ENCODE measurements at places on chromosomes 16 and 17.
A peak's percentile ranks its signal among the peaks of the same experiment; 100 is the strongest.

GRCh38 chr16:28212532-28212873, 738 bp upstream of the XPO6 start:
- no peak for DNase-seq

DNA sequence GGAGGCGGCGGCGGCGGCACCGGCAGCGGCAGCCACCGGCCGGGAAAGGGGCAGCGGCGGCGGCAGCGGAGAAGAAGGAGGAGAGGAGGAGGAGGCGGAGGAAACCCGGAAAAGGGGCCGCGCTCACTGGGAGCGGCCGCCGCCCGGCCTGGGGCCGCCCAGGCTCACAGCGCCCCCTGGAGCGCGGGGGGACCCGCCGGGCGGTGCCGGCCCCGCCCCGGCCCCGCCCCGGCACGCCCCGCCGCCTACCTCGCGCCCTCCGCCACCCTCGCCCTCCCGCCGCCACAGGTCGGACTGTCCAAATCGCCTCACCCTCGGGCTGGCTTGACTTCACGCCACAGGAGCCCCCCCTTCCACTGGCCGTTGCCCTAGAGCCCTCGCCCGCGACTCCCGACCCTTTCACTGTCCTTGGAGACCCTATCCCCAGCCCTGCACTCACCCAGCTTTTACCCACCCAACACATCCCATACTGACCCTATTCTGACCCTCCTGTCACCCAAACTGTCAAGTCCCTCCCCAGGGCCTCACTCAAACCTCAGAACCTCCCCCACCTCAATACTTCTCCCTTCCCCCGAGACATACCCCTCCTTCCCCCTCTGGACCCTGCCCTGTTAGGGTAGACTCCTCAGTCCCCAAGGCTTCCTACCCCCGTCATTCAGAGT, at the start of gene CSNK2A2:
CSNK2A2 (minus strand) TSS at position 85 of the 662 bp plus-strand sequence. CDS start 370 bp downstream, outside the sequence.
- DNase-seq = peak; percentile 2

DNA sequence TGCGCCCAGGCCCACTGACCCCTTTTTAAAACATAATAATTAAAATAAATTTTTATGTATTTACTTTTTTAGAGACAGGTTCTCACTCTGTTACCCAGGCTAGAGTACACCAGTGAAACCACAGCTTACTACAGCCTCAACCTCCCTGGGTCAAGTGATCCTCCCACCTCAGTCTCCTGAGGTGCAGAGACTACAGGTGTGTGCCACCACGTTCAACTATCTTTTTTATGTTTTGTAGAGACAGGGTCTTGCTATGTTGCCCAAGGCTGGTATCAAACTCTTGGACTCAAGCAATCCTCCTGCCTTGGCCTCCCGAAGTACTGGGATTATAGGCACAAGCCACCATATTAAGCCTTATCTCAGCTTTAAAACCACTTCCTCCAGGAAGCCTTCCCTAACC, 56.1 kb upstream of the BCAR1 start:
- no peak for DNase-seq

DNA sequence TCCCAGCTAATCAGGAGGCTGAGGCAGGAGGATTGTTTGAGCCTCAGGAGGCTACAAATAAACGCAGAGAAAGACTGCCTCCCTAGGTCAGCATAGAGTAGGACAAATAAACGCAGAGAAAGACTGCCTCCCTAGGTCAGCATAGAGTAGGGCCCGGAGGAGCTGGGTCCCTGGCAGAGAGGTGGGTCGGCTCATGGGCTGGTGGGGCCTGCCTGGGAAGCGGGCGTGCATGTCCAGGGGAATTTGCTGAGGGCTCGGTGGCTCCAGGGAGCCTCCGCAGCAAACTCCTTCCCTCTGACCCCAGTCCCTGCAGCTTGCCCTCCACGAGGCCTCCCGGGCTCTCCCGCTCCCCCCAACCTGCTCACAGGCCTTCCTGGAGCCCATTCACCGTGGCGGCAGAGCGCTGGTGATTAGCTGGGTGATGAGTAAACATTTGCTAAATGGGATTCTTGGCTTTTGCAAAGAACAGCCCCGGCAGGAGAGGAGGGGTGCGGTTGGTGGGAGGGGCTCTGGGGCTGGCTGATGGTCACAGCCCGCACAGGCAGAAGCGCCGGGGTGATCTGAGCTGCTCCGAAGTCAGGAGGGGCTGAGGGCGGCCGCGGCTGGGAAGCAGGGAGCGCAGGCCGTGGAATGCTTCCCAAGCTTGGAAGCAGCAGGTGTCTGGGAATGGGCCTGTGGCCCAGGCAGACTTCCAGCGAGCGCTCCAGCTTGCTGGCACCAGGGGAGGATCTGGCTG, 93.1 kb downstream of the RTN4RL1 start:
- DNase-seq = peak; percentile 83

DNA sequence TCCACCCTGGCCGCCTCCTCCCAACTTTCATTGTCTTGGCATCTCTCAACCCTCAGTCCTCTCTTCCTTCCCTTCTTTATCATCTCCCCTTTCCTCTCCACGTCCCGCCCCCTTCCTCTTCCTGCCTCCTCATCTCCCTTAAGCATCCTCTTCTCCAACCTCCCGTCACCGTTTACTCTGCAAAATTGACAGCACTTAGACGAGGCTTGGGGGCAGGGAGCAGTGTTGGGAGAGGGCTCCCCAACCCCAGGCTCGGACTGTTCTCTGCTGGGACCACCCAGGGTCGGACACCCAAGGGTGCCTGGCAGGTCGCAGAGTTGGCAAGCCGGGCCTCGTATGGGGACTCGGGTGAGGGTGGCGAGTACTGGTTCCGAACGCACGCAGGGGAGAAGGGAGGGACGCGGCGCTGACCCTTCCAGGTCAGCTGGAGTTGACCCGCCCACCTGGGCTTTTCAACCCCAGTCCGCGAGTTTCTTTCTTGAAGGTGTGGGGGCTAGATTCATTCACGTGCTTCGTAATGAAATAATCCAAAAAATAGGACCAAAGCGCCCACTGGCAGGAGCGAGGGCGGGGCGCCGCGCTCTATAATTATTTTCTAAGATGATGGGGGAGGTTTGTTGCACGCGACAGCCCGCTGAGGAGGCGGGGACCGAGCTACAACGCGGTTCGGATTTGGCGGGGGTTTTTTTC, 775 bp upstream of the PAGR1 start:
- no peak for DNase-seq

- DNase-seq = no peak
Measured at GRCh38 chr16:15976225-15976812, 26.9 kb downstream of the ABCC1 start.

DNA sequence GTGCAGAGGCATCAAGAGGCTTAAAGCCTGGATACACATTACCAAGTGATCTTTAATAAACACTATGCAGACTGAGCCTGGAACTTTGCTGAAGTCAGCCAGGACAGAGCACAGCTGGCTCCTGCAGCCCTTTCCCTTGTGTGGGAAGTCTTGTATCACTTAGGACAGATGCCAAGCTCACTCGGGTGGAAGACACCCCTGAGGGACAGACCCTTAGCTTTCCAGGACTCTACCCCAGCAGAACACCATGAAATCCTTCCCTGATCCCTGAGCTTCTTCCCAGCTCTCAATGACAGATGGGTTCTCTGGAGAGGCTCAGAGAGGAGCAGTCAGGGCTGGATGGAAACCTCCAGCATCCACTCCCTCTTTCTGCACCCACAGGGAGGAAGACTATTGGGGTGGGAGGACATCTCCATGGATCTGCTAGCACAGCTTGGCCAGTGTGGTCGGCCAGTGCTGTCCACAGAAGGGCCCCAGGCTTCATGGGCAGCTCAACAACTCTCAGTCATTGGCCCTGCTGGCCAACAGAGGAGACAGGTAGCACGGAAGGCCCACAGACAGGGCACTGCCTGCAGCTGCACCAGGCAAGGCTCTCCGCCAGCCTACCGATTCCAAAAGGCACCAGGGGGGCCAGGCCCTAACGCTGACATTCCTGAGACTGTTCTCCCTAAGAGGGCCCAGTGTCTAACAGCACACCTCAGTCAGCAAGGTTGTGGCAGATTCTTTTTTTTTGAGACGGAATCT, 15.9 kb downstream of the RAB5C start:
- DNase-seq = no peak

GRCh38 chr17:44941712-44942331, 5.8 kb downstream of the KIF18B start:
- DNase-seq = no peak

GRCh38 chr17:44214896-44215295, 4.6 kb downstream of the UBTF start:
- no peak for DNase-seq

DNA sequence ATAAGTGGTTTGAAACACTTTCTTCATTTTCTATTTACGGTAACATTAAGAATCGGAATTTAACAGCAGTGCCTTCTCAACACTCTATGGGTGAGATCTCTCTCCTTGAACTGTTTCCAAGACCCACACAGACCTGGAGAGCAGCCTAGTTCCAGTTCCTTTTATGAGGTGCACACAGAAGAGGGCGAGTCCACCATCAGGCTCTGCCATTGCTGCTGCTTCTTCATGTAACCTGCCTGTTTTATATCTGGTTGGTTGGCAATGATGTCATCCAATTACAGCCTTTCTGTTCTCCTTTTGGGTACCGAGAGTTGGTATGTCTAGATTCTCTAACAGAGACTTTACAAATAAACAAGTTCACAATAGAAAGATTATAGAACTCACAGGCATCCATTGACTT, 225.7 kb downstream of the UTP18 start:
- DNase-seq = no peak

GRCh38 chr17:3699951-3700350, 4.0 kb upstream of the P2RX5 start:
- DNase-seq = no peak

GRCh38 chr17:66483906-66484305, 181.5 kb downstream of the PRKCA start:
- no peak for DNase-seq

DNA sequence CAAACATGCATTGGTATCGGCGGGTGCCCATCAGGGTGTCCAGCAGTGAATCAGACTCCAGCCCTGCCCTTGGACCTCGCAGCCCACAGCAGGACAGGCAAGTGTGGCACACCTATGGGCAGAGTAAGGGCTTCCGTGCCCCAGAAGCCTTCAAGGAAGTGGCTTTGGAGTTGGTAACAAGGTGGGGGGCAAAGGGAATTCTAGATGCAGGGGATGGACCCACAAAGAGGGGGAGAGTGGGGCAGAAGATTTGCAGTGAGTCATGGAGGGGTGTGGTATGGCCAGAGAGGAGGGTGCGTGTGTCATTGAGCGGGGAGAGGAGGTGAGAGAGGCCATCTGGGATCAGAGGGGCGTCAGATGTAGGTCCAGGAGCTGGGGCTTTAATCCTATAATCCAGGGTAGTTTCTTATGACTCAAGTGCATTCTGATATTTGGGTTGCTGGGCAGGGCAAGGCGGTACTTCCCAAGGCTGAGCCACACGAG, 8.5 kb upstream of the SPNS2 start:
- no peak for DNase-seq

- no peak for DNase-seq
Measured at GRCh38 chr16:70730031-70730430, 44.2 kb upstream of the MTSS2 start.

- DNase-seq = peak; percentile 43
Measured at GRCh38 chr17:81733507-81734404, 21.7 kb downstream of the SLC25A10 start.

GRCh38 chr17:851924-852323, 69.8 kb downstream of the MRM3 start:
- DNase-seq = no peak

DNA sequence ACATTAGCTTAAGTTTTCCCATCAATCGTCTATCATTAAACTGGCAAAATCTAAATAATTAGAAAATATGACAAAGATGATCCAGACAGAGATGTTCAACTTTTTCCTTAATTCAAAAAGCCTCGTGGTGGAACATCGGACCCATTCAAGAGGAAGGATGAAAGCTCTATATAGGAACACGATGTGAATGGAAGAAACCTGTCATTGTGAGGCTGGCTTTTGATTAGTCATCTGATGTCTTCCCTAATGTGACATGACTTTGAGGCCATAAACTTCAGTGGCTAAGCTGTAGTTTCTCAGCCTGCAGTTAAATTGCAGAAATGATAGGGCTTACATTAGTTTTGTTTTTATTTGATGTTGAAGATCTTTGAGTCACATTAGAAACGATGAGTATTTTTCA, 1.0 kb downstream of the AMZ2 start:
- DNase-seq = no peak

- DNase-seq = no peak
Measured at GRCh38 chr16:57527610-57528360, 8.6 kb downstream of the CCDC102A start.

DNA sequence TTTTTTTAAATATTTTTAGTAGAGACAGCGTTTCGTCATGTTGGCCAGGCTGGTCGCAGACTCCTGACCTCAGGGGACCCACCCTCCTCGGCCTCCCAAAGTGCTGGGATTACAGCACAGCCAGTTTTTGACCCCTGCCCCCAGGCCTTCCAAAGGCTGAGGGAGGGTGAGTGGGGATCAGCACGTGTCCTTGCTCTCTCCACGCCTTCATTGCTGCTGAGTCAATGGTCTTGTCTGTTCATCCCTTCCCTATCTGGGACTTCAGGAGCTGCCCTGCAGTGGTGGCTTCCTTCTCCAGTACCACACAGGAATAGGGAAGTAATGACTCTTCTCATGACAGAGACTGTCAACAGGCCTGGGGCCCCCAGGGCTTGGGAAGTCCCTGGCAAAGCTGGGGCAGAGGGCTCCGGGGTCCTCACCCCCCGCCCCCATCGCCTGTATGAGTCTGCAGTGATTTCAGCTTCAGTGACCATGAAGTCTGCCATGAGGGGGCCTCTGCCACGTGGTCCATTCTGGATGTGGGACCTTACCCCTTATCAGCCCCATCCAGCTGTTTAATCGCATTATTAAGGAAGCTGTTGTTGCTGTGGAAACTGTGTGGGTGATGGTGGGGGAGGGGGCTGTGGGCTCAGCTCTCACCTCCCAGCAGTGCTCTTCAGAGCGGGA, 6.1 kb downstream of the ABCC3 start:
- no peak for DNase-seq

GRCh38 chr16:46972429-46973206, 856 bp downstream of the DNAJA2 start:
- DNase-seq = no peak

- DNase-seq = no peak
Measured at GRCh38 chr16:49539758-49540157, 166.2 kb downstream of the C16orf78 start.

- no peak for DNase-seq
Measured at GRCh38 chr17:61279476-61280145, 120.0 kb upstream of the TBX2 start.

GRCh38 chr16:81530814-81531213, 86.2 kb downstream of the CMIP start:
- no peak for DNase-seq

GRCh38 chr16:58129097-58129936, at the start of gene CFAP20:
TSS of gene CFAP20 (minus strand) at chr16:58129381. CDS start at chr16:58129115, 266 bp downstream.
- peak; percentile 93 for DNase-seq
